ENCODE measurements at places on chromosomes 6 and 20. TPM values are rescaled to one million over a fixed set of nuclear protein-coding genes. Genes with fewer than 3 reads are reported as not detected.

DNA sequence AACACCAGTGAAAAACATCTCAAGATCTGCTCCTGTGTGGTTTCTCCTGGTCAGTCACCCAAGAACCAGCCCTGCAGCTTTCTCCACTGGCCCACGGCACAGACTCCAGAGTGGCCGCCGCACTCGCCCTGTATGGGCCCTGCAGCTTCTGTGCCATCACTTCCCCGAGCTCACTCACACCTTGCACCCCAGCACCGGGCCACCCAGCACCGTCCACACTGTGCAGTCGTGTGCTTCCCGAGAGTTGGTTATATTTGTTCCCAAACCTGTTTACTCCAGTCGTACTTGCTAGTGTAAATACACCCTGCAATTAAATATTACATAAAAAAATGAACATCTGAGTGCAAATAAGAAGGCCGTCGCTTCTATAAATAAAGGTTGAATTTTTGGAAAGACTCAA, 341.7 kb downstream of the CDH26 start:
- DNase-seq = no peak

DNA sequence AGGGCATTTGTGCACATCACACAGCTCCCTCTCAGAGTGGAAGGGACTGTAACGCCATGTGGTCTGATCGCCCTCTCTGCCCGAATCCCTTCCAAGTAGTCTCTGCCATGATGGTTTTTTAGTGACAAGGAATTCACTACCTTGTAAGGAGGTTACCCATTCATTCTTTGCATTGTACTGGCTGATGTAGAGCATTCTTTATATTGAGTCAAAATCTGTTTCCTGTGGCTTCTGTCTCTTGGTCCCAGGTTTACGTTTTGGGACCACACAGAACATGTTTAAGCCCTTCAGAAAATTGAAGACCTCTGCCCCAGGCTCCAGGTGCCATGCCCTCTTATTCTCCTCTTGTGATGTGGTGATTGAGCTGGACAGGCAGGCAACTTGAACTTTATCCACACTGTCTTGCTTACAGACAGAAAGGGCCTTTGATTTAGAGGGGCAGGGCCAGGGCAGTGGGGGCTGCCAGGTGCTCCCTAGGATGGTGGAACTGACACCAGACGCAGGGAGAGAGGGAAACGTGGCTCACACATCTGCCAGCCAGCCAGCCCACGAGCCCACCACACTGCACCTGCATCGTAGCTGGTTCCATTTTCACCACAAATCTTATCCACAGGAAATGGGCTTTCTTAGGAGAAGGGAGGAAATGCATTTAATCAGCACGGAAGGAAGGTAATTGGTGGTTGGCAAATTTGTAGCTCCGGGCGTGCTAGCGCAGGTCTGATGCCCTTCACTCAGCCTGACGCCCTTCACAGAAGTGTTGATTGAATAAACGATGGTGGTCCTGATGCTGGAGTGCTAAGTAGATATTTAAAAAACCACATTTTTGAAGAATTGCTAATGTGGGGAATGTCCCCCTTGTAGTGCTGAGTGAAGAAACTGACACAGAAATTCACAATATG, 78.2 kb downstream of the TCP11 start:
- DNase-seq = no peak

DNA sequence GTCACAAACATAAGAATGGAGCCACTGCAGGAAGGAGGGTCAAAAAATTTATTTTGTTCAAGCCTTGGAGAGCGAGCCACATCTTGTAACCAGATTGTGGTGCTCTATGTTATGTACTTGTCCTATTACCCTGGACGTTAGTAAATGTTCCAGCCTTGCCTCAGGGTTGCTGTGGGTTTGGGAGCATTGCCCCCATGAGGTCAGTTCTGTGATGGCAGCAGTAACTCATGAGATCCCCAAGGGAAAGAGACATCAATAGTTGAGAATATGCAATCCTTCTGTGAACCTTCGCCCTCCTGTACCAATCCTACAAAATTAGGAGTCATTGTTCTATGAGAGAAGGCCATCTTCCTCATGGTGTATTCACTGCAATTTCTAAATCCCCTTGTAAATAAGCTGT, 16.4 kb upstream of the CFAP206 start:
- no peak for DNase-seq

GRCh38 chr6:93350774-93351173, 68.6 kb downstream of the EPHA7 start:
- DNase-seq = no peak

DNA sequence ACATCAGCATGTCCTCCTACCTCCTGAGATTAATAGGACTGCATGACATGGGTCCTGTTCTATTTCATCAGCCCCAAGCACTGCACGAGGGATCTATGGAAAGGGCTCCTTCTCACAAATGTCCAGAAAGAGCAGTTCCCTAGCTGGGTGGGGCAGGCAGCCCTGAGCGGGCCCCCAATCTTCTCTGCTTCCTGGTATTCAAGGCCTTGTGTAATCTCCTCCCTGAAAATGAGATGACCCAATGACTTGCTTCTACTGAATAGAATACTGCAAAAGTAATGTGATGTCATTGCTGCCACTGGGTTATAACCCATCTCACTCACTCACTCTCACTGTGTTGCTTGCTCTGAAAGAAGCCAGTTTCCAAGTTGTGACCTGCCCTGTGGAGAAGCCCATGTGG, 126.4 kb downstream of the OPRM1 start:
- no peak for DNase-seq

DNA sequence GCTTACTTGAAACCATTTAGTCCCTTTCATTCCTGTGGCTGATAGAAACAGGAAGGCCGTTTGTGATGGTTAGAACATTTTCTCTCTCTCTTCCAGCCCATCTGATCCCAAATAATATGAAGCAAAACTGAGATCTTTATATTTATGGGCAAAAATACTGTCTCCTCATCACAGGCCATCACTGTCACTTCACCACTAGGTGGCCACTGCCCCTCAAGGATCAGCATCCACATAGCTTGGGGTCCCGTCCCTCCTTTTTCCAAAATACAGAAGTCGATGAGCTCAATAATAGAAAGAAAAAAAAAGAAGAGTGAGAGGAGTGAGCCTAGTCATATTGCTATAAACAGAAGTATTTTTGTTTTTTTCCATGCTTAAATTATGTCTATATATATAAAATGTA, 46.4 kb upstream of the LAMP5 start:
- no peak for DNase-seq

DNA sequence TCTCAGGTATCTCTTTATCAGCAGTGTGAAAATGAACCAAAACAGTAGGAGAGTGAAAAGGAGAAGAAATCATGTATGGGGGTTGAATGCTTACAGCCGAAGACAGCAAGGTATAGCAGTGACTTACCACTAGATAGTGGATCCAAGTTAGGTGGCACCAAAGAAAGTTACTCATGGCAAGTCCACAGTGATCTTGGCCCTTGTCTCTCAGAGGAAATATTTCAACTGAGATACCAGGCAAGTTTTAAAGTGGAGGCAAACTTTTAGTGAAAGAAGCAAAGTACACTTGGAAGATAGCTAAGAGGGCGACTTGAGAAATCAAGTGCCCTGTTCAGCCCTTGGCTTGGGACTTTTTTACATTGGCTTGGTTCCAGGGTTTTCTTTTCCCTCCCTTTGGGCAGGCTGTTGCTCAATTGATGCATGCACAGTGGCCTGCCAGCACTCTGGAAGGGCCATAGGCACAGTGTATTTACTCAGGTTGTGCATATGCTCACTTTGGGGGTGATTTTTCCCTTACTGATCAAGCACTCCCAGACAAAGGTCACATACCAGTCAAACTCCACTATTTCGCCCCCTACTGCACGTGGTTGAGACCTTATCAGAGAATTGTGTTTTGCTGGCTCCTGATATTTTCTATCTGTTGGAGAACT, 329.5 kb upstream of the KHDRBS2 start:
- no peak for DNase-seq

Gene SNAP25
- total RNA-seq = 2.5 TPM

Gene GSTA2
- not detected for total RNA-seq
